ENCODE measurements at places on chromosomes 7 and 10. TPM values are rescaled to one million over a fixed set of nuclear protein-coding genes. Genes with fewer than 3 reads are reported as not detected.
A peak's percentile ranks its signal among the peaks of the same experiment; 100 is the strongest.

The TRIM50 gene
- total RNA-seq, result not detected

The GLI3 gene
- 8.9 TPM for total RNA-seq

The CPVL gene
- total RNA-seq, result 8.3 TPM

The GBX1 gene
- 0.95 TPM for total RNA-seq

The OPN4 gene
- not detected for total RNA-seq

The MYO3A gene
- not detected for total RNA-seq

The AGMO gene
- 0.20 TPM for total RNA-seq

The HPSE2 gene
- not detected for total RNA-seq

DNA sequence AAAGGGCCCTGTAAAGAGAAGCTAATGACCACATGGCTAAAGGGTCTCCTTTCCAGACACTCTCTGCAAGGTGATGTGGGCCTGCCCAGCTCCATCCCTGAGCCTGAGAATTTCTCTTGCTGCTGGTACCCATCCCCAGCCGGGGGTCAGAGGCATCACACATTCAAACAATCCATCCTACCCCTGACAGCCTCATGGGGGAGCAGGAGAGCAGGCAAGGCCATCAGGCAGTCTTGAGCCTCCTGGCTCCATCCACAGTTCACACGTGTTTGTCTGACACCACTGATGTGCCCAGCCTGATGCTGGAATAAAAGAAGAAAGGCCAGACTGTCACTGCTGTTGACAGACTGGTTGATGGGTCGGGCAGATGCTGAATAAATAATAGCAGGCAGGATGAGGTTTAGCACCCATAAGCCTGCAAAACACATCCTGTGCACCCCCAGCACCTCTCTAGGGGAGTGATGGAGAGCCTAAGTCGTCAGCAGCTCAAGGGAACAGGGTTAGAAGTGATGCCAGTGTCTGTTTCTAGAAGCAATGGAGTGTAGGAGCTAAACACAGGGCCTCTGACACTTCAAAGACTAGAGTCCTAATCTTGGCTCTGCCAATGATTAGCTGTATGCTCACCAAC is 43.5 kb downstream of the TLL2 start:
- DNase-seq, result peak; percentile 59

DNA sequence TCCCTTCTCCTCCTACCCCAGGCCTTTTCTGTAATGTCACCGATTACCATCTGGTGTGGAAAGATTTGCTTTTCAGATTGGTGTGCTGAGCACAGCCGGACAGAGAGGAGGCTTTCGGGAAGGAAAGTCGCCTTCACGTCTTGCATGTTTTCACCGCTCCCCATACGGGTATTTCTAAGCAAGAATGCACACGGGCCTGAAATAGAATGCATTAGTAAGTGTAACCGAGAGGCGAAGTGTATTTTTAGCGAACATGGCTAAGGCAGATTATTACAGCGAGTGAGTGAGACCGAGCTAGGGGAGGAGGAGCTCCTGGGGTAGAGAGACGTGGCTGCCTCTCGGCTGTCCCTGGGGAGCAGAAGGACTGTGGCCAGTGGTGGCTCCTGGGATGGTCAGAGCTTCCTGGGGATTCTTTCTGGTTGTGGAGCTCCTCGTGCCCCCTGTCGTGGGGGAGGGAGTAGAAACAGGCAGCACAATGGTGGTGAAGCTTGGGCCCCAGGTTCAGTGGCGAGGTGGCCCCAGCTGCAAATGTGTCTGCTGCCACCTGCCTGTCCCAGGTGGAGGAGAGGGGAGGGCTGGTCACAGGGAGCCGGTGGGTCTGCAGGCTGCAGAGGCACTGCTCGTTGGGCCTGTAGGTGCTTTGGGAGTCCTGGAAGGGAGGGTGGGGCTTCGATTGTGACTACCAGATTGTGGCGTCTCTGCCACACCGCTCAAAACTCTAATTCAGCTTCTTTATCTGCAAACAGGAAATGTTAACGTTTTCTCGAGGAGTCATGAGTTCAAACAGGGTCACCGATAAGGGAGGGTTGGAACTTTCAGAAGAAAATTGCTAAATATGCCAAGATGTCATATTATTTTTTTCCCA is 135.8 kb downstream of the CAMK1D start:
- DNase-seq, result no peak

- no peak for DNase-seq
Measured at GRCh38 chr10:21343087-21343486, 182.4 kb downstream of the SKIDA1 start.

GRCh38 chr10:78696791-78697395 is 371.9 kb upstream of the ZMIZ1 start:
- DNase-seq, result no peak

DNA sequence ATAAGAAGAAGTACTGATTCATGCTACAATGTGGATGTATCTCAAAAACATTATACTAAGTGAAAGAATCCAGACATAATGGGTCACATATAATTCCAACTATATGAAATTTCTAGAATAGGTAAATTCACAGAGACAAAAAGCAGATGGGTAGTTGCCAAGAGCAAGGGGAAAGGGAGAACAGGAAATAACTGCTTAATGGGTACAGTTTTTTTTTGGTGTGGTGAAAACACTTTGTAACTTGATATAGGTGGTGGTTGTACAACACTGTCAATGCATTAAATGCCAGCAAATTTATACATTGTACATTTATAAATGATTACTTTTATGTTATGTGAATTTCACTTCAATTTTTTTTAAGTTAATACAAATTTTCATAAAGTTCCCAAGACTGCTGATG is 19.4 kb upstream of the LRRN3 start:
- no peak for DNase-seq

- no peak for DNase-seq
Measured at GRCh38 chr7:158536871-158537515, 50.6 kb downstream of the PTPRN2 start.

GRCh38 chr7:21364801-21365271 is 63.0 kb upstream of the SP4 start:
- no peak for DNase-seq

DNA sequence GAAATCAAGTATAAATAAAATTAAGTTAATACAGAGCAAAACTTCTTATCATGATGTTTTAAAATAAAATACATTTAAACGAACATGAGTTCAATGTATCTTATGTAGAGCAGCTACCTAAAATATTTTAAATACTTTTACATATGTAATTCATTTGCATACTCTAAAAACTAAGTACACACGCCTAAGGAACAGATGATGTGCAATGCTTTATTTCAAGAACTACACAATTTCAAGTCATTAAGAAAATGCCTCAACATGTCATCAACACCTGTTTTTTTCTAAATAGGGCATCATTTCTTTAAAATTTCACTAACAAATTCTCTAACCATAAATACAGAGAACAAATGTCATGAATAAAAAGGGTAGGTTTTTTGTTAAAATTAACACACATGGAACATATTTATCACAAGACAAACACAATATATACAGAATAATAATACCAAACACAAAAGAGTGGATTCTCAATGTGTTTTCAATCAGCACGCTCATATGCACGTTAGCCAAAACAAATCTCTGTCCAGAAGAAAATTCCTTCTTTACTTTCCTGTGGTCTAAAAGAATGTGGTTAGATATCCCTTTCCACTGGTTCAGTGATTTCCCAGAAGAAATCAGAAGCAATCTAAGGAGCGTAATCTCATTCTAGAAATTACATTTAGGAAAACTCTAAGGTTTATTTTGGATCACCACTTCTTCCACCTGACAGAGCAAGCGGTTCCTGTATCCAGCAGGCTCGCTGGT is 73.0 kb upstream of the PFKP start:
- no peak for DNase-seq

- DNase-seq, result no peak
Measured at GRCh38 chr7:151795168-151795811, 81.6 kb downstream of the PRKAG2 start.

DNA sequence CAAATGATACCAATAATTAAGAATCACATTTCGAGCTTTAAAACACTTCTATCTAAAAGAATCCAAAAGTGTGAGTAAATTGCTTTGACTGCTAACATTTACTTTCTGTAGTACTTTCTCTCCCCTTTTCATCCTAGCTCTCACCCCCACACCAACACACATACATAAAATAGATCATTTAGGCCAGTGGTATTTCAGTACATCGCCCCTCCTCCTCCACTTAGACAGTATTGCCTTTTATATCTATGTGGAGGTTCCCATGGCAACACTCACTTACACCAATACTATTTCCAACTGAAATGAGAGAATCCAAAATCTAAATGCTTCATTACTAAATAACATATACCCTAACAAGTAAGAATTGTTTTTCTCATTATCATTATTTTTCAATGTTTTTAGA is 58.9 kb downstream of the HIBADH start:
- no peak for DNase-seq

DNA sequence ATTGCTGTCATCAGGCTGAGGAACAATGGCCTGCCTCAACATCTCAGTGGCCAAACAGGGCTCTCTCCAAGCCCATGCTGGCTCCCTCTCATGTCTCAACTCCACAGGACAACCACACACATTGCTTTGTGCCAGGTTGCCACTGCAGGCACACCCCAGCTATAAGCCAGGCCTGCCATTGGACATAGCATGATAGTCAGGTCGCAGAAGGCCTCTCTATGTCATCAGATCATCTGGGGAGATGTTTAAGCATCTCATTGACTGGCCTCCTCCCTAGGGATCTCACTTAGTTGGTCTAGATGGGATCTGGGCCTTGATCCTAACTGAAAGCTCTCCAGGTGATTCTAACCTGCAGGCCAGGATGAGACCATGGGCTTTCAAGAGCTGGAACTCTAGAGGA is 257.2 kb downstream of the GRID1 start:
- no peak for DNase-seq

All from SJCRH30 (cell line).